ENCODE measurements at places on chromosomes 5 and 9.

DNA sequence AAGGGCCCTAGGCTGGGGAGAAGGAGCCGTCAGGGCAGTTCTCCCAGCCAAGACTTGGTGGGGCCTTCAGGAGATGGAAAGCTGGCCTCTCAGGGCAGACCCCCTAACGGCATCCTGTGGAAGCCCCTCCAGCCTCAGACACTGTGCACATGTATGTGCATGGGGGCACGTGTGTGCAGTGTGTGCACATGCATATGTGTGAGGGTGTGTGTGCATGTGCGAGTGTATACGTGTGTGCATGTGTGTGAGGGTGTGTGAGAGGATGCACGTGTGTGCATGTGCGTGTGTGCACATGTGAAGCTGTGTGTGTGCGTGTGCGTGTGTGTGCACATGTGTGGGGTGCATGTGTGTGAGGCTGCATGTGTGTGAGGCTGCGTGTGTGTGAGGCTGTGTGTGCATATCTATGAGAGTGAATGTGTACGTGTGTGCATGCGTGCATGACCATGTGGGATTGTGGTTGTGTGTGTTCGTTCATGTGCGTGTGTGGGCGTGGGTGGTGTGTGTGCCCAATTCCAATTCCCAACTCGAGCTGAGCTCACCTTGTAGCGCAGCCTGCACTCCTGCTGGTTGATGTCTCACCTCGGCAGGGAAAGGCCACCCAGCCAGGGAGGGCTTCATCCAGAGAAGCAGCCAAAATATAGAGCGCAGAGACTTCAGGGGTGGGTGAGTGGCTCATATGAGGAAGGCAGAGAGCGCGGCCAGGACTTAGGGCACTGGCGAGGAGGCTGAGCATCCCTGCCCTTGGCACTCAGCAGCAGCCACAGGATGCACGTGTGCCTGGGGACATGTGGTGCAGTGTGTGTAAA is 142.7 kb upstream of the PPP1R26 start:
- no peak for DNase-seq

DNA sequence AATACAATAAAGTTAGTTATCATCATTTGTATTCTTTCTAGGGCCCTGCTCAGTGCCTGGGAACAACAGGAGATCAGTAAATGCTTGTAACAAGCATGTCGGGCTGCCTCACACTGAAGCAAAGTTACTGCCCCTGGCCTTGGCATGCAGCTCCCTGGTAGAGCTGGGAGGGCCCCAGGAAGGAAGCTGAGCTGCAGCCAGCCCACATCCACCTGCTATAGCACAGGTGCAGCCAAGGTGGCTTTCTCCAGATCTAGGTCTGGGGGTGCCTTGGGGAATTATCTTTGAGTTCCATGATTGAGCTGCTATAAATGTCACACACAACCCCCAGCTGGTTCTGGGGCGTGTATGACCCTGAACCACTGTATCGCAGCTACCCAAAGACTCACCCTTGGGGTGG is 293.4 kb upstream of the MSX2 start:
- DNase-seq: no peak

DNA sequence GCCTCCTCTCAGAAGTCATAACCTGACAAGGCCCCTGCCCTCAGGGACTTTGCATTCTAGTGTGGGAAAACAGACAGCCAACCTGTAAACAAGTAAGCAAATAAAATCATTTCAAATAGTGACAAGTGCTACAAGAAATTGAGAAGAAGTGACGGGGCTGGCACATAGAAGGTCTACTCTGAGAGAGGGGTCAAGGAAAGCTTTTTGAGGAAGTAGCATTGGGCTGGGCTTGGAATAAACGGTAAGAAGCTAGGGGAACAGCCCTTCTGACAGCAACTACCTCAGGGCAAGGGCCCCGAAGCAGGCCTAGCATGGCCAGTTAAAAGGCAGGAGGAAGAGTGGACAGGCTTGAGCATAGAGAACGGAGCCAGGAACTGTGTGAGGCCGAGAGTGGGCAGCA is 4.8 kb upstream of the SLC2A8 start:
- no peak for DNase-seq

- DNase-seq: no peak
Observed at GRCh38 chr5:64744914-64745313, 23.6 kb downstream of the SREK1IP1 start.

- no peak for DNase-seq
Observed at GRCh38 chr5:116378777-116379121, 195.9 kb downstream of the SEMA6A start.

GRCh38 chr5:171369056-171369455 is 18.6 kb upstream of the NPM1 start:
- no peak for DNase-seq

DNA sequence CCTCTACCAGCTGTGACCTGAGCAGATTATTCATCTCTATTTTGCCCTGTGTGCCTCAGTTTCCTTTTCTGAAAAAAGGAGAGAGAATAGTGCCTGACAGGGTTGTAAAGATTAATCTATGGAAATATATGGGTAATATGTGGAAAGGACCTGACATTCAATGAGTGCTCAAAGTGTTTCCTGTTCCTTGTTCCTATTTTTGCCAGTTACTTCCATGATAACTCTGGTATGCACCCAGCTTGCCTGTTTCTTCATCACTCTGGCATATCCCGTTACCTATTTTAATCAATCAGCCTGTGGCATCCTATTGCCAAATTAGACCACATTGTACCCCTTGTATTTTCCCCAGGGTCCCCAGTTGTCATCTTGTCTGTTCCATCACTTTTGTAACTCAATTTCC is 3.6 kb upstream of the ARAP3 start:
- no peak for DNase-seq

GRCh38 chr9:129746092-129746777 is 6.6 kb downstream of the PTGES start:
- DNase-seq: no peak

- no peak for DNase-seq
Observed at GRCh38 chr9:16031486-16031885, 478.6 kb downstream of the CCDC171 start.

GRCh38 chr9:136117291-136117915 is 1.3 kb downstream of the TMEM250 start:
- no peak for DNase-seq

- DNase-seq: peak; percentile 96
Observed at GRCh38 chr9:125706651-125707471, at the start of gene MAPKAP1. Gene MAPKAP1, minus strand, starts transcription at chr9:125707208. Its CDS starts 34,634 bp downstream, at chr9:125672574.

- no peak for DNase-seq
Observed at GRCh38 chr5:37774912-37775483, 64.8 kb downstream of the GDNF start.

DNA sequence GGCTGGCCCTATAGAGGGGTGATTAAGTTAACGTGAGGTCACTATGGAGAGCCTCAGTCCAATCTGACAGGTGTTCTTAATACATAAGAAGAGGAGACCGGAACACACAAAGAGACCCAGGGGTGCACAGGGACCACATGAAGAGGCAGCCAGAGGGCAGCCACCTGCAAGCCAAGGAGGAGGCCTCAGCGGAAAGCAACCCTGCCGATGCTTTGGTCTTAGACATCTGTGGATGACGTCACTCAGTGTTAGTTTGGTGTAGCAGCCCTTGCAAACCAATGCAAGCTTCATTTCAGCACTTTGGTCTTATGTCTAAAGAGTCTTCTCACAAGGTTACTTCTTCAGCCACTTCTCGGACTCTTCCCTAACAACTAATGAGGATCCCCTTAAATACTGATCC is 47.6 kb upstream of the GRHPR start:
- no peak for DNase-seq

DNA sequence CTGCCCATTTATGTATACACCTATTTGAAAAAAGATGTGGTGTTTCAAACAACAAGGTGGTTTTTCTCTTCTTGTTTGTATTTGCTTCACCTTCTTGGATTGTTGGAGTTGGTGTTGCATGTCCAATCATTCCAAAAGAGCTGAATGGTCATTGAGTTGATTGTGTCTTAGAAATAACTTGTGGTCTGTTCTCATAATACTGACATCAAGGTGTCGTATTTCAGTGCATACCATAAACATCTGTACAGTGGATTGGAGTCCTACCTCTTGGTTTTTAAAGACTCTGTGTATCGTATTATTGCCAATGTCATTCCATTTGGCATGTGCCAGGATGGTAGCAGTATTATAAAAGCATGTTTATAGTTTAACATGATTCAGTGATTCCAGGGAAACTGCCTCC is 73.2 kb downstream of the TRIO start:
- no peak for DNase-seq

DNA sequence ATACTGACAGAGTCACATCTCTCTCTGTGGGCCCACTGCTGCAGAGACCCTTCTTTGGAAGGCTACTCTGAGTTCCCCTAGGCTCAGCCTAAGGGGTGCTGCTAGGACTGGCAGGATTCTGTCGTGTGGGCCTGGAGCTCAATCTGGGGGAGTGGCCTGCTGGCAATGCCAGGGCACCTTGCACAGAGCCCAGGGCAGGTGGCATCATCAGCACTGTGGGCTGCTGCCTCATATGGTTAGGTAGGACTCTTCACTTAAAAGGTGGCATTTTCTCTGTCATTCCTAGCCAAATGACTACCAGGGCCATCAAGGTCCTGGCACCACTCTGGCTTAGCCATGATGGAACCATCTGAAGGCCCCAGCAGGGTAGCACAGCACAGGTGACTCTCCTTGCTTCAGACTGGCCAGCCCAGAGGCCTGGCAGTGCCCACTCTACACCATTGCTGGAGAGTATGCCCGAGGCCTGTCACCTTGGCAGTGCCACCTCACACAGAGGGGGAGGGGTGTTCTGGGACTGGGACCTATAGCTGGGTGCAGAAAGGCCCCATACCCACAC is 21.9 kb downstream of the PITX1 start:
- DNase-seq: no peak

DNA sequence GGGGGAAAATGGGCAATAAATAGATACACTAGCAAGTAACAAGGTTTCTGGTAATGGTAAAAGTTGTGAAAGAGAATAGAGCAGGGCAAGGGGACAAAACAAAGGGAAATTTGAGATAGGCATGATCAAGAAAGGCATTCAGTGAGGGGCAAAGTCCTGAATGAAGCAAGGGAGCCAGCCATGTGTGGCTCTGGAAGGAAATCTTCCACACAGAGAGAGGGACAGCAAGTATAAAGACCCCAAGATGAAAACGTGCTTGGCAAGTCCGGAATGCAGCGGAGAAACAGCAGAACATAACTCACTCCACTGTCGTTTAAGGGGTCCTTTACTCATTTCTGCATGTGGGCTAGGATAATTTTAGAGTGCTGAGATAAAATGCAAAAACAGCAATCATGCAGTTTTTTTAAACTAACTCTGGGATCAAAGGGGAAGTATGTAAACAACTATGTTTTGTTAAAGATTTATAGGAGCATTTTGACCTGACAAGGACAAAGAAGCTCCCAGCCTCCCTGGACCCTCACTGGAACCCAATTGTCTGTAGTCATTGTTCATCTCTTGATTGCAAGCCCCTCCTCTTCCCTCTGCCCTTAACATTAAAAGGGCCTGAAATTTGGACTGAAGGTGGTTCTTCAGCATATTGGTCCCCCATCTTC is 22.9 kb upstream of the AOPEP start:
- DNase-seq: no peak

DNA sequence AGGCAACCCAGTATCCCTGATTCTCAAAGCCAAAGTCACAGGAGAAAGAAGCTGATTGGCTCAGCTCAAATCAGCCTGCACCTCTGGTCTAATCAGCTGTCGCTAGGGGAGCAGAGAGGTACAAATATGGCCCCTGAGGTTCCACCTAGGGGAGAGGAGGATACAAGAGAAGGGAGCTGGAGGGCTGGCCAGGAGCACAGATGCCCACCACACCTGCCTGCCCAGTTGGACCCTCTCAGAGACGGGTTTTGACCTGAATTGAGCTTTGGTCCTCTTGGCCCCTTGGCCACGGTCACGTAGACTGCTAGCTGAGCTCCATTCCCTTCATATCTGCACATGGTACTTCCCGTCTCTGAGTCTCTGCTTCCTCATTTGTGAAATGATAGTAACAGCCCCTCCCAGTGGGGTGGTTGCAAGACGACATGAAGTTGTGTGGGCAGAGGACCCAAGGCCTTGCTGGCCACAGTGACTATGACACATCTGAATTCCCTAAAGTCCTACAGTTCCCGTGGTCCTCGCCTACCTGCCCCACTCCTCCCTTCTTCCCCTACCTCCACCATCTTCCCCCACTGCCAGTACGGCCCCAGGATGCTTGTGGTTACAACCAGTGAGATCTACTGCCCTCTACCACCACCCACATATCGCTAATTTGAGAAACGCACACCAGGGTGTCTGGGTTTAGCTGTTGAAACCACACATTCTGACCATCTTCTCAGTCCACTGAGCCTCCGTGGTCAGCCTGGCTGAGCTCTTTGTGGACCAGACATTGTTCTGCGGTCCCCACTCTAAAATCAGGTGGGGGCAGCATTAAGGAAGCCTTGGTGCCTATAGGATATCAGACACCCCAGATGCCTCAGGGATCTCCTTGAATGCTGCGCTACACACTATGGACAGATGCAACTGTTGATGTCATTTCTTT is 60.3 kb upstream of the NEK6 start:
- no peak for DNase-seq

- no peak for DNase-seq
Observed at GRCh38 chr9:105735366-105735765, 41.0 kb downstream of the TMEM38B start.

DNA sequence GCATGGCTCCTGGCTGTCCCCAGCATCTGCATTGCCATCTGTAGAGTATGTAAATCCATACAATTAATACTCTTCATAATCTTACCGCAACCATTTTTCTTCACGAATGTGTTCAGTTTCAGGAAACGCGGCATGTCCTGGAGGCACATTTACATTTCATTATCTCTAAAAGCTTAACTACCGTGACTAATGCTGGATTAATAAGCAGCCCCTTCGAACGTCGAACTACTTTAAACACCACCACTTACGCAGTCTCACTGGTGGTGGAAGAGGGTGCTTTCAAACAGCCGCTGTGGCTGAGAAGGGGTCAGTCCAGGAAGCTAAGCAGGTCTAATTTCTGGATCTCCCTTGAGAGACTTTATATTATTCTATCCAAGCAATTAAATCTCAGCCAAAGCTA is 85.6 kb downstream of the C5orf15 start:
- peak; percentile 27 for DNase-seq

DNA sequence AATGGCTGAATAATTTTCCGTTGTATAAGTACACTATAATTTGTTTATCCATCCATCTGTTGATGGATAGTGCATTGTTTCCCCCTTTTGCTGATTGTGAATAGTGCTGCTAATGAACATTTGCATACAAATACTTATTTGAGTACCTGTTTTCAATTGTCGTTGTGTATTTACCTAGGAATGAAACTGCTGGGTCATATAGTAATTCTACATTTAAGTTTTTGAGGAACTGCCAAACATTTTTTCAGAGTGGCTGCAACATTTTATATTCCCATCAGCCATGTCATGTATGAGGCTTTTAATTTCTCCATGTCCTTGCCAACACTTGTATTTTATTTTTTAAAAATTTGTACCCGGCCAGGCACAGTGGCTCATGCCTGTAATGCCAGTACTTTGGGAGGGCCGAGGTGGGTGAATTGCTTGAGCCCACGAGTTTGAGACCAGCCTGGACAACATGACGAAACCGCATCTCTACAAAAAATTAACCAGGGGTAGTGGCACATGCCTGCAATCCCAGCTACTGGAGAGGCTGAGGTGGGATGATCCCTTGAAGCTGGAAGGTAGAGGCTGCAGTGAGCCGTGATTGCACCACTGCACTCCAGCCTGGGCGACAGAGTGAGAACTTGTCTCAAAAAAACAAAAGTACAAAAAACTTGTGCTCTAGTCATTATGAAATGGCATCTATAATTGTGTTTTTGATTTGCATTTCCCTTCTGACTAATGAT is 2.2 kb upstream of the ANXA6 start:
- no peak for DNase-seq

- no peak for DNase-seq
Observed at GRCh38 chr9:18806232-18807080, 226.6 kb downstream of the SAXO1 start.

GRCh38 chr9:17339156-17339555 is 204.3 kb downstream of the CNTLN start:
- no peak for DNase-seq

All from NCI-H1092 treated with DMSO at 0.1 percent for 48 hours (cell line).